ENCODE measurements at places on chromosomes 6 and 20.

DNA sequence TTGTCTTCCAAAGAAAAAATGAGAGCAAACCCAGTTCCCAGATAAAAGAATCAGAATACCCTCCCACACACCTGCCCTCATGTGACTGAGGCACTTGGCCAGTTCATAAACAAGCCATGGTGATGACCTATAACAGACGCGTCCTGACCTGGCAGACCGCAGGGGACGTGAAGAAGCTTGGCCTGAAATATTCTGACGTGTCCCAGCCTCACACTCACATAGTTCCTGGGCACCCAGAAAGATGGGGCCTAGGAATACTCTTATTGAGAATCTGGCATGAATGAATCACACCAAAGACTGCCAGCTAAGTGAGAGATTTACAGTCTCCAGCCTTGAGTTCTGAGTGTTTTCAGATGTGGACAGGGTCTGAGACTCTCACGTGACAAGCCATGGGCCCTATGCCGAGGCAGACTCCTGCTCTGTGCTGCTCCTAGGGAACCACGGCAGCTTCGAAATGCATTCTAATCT lies 17.2 kb upstream of the MAP3K4 start:
- DNase-seq, result no peak

DNA sequence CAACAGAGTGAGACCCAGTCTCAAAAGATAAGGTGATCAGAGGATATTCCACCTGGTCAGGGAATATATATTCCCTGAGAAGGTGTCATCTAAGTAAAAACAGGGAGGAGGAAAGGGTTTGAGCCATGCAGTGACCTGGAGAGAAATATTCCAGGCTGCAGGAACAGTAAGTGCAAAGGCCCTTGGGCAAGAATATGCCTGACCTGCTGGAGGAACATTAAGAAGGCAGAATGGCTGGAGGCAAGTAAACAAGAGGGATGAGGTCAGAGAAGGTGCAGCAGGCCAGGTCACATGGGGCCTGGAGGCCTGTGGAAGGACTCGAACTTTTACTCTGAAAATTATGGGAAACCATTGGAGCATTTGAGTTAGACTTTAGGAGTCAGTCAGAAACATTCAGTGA lies 6.7 kb downstream of the DEF6 start:
- DNase-seq, result no peak

GRCh38 chr20:51460569-51461265 lies 81.8 kb downstream of the NFATC2 start:
- no peak for DNase-seq

- no peak for DNase-seq
These were observed 19.8 kb downstream of the FKBP5 start for GRCh38 chr6:35668744-35669450.

- no peak for DNase-seq
These were observed 18.8 kb downstream of the KCNK5 start for GRCh38 chr6:39210450-39210849.

- DNase-seq, result no peak
These were observed 59.8 kb downstream of the FAM50B start for GRCh38 chr6:3908961-3909360.

DNA sequence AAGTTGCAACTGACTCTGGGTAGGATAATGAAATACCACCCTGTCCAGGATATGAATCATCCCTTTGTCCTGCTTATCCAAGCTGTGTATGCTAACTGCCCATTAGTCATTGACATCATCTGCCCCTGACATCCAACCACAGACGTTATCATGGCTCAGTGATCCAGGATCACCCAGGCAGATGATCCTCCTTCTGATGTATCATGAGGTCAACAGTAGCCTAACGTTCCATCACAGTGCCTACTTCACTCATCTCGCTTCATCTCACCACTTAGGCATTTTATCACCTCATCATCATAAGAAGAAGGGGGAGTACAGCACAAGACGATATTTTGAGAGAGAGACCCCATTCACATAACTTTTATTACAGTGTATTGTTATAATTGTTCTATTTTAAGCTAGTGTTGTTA lies 13.4 kb upstream of the BTN3A2 start:
- DNase-seq, result no peak

GRCh38 chr20:60976139-60976538 lies 275.9 kb upstream of the CDH4 start:
- no peak for DNase-seq

DNA sequence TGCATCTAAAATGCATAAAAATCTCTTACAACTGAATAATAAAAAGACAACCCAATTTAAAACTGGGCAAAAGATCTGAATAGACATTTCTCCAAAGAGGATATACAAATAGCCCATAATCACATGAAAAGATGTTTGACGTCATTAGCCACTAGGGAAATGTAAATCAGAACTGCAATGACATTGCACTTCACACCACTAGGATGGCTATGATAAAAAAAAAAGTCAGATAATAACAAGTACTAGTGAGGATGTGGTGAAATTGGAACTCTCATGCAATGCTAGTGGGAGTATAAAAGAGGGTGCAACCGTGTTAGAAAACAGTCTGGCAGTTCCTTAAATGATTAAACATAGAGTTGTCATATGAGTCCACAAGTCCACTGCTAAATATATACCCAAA lies 24.3 kb upstream of the TBX18 start:
- DNase-seq, result no peak

DNA sequence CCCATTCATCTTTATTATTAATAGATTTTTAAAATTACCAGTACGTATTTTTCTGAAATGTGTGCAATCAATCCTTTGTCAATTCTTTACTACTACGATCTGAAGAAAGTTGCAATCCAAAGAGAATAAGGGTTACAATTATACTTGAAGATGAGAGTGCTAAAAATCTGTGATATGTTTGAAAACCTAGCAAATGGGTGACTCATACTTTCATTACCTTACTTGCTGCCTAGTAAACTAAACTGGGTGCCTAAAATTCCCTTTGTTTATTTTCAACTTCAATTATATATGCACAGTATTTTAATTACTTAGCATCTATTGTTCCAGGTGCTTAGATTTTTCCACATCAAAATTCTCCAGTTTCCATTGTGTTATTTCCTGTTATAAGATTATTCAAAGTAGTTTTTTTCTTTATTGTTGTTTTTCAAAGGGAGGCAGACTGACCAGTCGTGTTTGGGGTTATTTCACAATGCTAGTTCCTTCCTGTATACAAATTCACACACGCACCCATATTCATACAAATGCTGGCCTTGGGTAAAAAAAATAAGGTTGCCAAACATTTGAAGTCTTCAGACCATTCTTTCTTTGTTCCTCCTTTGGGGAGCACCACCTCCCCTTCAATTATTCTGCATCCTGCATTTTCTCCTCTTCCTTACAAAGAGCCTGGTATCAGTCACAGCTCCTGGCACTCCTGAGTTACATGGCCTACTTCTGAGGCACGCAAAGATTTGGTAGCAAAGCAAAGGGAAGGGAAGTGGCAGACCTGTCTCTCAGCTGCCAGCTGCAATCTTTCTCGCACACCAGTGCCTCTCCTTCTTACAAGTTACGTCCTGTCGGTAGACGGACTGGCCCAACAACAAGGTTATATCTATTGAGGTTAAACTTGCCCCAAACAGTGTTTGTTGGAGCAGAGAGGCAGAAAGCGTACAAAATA lies 16.2 kb upstream of the FAM135A start:
- DNase-seq, result no peak

DNA sequence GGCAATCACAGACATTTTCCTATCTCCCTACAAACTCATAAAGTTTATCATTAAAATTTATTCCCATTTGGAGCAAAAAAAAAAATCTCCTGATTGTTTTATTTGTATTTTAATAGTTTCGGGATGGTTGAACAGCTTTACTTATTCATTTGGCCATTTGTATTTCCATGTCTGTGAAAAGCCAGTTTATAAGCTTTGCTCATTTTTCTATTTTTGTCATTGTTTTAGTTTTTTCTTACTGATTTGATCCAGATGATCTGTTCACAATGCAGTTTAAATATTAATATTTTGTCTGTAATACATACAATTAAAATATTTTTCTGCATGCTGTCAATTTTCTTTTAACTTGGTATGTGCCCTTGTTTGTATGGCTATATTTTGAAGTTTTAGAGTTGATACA lies 65.2 kb upstream of the CCN2 start:
- no peak for DNase-seq

- no peak for DNase-seq
These were observed 681 bp downstream of the DIDO1 start for GRCh38 chr20:62925420-62926228.

DNA sequence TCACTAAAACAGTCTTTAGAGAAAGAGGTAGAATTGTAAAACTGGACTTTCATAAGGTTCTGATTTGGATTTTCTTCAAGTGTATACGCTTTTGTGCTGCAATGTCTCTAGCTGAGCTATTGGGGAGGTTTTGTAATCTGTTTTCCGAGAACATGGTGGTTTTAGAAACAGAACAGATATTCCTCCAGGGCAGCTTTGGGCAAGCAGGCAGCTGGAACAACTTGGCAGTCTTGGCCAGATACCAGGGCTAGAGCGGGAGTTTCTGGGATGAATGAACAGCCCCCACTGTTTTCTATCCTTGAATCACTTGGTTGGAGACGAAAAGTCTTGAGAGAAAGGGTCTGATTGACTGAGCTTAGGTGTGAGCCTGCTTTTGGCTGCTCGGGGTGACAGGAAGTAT lies 17.1 kb upstream of the ARMC2 start:
- no peak for DNase-seq

- DNase-seq, result no peak
These were observed 324.9 kb downstream of the ZFAND3 start for GRCh38 chr6:38144365-38144945.

DNA sequence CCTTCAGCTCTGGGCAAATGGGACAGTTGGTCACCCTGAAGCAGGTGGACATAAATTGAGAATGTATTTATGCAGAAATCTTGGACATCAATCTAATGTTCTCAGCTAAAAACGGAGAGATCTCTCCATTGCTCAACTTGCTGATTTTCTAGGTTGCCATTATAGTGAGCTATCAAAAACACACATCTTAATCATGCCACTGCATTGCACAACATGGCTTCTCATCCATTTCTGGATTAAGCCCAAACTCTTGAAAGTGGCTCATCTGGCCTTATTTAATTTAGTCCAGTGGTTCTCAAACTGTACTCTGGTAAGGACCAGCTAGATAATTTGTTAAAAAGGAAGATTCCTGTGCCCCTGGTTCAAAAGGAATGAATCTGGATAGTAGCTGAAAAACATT lies 324.9 kb upstream of the CITED2 start:
- DNase-seq, result no peak

DNA sequence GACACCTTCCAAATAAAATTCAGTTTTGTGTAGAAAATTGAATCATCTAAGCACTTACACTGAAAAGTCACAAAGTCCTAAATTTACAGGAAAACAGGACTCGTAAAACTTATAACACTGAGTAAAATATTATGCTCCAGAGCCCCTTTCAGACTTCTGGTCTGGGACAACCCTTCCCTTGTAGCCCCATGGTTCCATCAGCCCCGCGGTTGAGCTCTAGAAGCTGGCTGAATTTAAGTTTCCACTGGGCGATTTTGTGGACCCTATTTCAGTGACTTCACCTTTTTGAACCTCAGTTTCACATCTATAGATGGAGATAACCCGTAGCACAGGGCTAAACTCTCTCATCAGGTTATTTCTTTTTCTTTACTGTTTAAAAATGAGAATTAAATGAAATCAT lies 117.7 kb upstream of the BACH2 start:
- DNase-seq, result no peak

GRCh38 chr6:44341095-44341890 lies 1.2 kb upstream of the SPATS1 start:
- DNase-seq, result no peak

- DNase-seq, result no peak
These were observed 27.1 kb downstream of the PRR18 start for GRCh38 chr6:166281104-166281503.

- DNase-seq, result no peak
These were observed 73.2 kb downstream of the LY86 start for GRCh38 chr6:6661684-6662083.

GRCh38 chr20:62642666-62643520 lies 590 bp downstream of the SLCO4A1 start:
- DNase-seq, result no peak
